HS-27A (cell line): ENCODE measurements at places on chromosomes 1 and 21.

GRCh38 chr1:34369701-34370455, 193.2 kb downstream of the C1orf94 start:
- no peak for DNase-seq

DNA sequence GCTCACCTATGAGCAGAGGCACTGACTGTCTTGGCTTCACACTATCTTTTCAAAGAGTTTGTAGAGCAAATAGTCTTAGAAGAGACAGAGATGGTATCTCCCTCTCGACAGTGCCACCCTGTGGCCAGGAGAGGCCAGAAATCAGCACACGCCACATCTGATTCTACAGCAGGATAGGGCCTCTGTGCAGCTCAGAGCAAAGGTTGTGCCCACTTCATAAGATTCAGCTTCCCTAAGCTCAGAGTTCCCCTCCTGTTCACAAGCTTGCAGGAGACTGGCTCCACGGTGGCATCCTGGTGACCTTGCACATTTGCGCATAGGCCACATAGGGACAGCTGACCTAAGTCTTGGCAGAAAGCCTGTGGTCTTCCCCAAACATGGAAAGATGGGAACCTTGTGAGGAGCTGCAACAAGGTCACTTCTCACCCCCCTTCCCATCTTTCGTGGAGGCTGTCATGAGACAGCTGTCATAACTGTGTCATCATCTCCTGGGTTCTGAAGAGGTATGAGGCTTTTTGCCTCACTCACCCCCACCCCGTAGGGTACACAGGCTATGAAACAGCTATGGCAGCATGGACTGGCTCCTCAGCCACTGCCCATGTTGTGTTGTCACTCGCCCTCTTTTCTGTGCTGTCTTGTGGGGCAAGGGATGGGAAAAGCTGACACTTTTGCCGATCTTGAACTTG, 3.0 kb downstream of the ITLN2 start:
- DNase-seq: no peak

- no peak for DNase-seq
Observed at GRCh38 chr21:43890042-43890441, 25.0 kb downstream of the AGPAT3 start.

DNA sequence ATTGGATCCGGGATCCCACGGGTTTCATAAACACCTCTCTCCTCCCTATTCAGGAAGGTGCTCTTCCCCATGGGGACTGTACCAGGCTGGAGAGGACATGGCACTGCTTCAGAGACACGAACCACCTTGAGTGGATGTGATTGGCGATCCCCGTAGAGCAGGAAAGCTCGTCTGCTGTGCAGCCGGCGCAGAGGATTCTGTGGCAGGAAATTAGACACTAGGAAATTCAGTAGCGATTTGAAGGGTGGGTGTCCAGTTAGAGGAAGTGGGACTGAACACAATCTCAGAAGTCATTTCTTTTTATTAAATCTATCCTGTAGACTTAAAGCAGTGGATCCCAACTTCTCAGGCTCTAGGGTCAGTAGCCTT, 767 bp downstream of the PDIK1L start:
- no peak for DNase-seq

- DNase-seq: no peak
Observed at GRCh38 chr1:85356130-85356529, 79.7 kb upstream of the BCL10 start.

GRCh38 chr1:47593598-47594285, 155.9 kb downstream of the FOXD2 start:
- no peak for DNase-seq

- DNase-seq: no peak
Observed at GRCh38 chr21:34877485-34878128, 171.5 kb downstream of the RUNX1 start.

DNA sequence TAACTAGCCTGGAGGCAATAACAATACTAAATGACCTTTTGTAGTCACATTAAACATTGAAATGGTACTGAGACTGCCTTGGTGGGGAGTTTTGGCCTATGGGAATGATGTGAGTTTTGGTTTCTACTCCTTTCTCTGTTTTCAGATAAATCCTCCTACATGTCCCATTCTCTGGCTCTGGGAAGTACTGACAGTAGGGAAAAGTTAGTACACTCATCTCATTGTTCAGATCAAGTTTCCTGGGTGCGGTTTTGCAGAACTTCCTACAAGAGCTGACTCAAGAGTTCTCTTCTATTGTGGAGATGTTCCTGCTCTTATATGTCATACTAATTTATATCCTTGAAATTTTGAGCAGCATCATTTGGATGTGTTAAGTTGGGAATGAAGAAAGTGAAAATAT, 74.2 kb upstream of the MACF1 start:
- DNase-seq: no peak

- DNase-seq: no peak
Observed at GRCh38 chr1:46830665-46831322, 31.9 kb downstream of the CYP4B1 start.

- no peak for DNase-seq
Observed at GRCh38 chr1:107357376-107357775, 216.5 kb downstream of the NTNG1 start.

DNA sequence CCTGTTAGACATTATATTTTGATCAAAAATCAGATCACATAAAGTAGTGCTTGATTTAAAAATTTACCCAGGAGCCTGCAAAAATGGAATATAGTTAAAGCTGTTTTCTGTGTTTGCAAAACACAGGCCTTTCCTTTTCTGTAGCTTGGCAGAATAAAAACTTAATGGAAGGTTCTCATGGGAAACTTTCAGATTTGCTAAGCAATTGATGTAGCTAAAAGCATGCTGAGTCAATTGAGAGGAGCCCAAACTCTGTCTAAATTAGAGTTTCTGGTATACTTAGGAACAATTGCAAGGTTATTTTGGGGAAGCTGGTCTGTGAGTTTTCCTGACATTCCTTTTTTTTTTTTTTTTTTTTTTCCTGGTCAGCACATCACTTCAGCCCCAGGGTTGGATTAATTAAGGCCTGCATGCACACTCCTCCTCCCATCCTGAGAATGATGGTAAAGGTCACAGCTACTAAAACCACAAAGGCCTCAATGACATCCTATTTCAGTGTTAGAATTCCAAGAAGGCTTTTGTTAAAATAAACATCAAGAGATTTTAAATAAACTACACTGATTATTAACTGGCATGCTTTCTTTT, 608.7 kb downstream of the PLPP3 start:
- DNase-seq: no peak

GRCh38 chr1:35261412-35262120, 6.9 kb upstream of the ZMYM4 start:
- no peak for DNase-seq

DNA sequence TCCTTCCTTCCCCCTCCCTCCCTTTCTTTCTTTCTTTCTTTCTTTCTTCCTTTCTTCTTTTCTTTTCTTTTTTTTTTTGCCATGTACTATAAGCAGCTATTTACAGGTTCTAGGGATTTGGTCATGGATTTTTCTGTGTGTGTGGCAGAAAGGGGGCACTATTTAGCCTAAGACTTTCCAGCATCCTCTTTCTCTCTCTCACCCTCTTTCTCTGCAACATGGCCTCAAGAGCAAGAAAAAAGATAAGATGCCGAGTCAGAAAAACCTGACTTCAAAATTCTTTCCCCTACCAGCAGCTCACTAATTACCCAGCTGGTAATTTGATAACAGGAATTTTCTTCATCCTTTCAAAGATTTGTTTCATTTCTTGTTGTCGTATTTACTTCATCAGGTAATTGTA, 458.3 kb upstream of the ADAMTS5 start:
- peak; percentile 57 for DNase-seq

DNA sequence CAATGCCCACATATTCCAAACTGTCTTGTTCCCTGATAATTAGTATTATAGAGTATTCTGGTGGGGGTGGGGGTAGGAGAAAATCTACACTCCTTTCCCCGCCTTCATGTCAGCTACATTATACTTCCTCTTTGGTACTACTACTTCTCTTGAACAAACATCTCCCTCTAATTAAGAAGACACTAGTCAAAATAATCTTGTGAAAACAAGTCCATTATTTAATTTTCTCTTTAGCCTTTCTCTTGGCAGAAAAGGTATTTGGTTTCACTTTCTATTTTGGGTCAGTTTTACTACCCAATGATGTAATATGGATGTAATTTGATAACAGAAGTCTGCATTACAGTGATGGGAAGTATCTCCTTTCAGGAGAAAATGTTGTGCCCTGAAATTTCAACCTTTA, 22.5 kb downstream of the NTMT2 start:
- no peak for DNase-seq

- DNase-seq: no peak
Observed at GRCh38 chr1:117843791-117844190, 85.6 kb downstream of the GDAP2 start.

DNA sequence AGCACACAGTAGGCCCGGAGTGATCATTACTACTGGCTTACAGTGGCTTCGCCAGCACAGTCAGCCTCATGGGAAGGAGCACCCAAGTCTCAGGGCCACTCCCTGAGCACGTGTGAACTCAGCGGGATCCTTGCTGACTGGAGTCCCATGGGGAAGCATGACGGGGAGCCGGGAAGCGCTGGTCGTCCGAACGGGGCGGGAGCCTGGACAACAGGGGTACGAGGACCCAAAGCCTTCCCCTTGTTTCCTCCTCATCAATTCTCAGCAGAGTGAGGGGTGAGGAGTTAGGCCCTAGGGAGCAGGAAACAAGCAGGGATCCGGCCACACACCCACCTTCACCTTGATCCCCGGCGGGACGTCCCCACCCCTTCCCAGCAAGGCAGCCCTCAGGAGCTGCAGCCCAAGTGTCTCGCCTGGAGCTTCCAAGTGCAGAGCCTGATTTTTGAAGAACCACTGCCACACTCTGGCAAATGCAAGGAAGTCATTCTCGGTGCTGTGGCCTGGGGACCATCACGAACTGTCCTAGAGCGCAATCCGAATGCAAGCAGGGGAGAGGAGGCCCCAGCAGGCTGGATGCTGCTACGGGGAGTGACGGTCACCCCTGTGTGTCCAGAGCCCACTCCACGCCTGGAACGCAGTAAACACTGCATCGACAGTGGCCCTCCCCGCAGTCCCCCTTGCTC, 35.5 kb downstream of the TOMM20 start:
- no peak for DNase-seq

GRCh38 chr1:116218922-116219321, 107.7 kb downstream of the MAB21L3 start:
- DNase-seq: no peak

GRCh38 chr1:176847052-176847451, 317.5 kb downstream of the ASTN1 start:
- no peak for DNase-seq

- no peak for DNase-seq
Observed at GRCh38 chr1:109963864-109964263, 20.7 kb upstream of the AHCYL1 start.

- no peak for DNase-seq
Observed at GRCh38 chr1:9670085-9670484, 18.6 kb downstream of the PIK3CD start.

- DNase-seq: no peak
Observed at GRCh38 chr1:208357644-208358507, 113.7 kb upstream of the PLXNA2 start.

- DNase-seq: no peak
Observed at GRCh38 chr1:234729561-234730474, 119.8 kb upstream of the IRF2BP2 start.

DNA sequence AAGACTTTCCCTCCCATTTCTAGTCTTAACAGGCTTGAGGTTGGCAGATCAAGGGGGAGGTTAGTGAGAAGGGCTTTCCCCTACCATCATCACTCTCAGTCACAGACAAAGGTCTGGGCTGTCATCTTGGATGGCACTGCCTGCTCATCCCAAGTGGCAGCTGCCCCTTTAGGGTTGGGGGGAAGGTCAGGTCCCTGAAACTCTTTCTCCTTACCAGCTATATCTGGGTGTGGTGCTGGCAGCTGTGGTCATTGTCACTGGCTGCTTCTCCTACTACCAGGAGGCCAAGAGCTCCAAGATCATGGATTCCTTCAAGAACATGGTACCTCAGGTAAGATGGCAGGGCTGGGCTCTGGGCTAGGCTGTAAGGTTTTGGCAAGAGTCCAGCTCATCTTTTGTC, 8.2 kb downstream of the ATP1A2 start:
- DNase-seq: no peak

GRCh38 chr21:34905218-34905537, 143.9 kb downstream of the RUNX1 start:
- DNase-seq: no peak

- no peak for DNase-seq
Observed at GRCh38 chr1:76477156-76477555, 390.1 kb upstream of the ST6GALNAC5 start.

DNA sequence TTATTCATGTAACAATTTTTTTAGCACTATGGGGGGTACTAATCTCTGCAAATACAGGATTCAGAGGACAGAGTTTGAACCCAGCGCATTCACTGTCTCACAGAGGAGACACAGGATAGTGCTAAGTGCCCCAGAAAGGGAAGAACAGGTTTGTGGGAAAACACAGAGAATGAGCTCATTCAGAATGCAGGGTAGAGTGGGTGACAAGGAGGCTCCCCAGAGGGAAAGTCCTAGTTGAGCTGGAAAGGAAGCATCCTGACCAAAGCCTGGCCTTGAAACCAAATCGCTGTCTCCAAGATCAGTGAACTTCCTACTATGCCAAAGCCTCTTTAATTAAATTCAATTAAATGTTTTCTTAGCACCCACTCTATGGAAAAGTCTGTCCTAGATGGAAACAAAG, 19.0 kb upstream of the RGS2 start:
- DNase-seq: no peak

DNA sequence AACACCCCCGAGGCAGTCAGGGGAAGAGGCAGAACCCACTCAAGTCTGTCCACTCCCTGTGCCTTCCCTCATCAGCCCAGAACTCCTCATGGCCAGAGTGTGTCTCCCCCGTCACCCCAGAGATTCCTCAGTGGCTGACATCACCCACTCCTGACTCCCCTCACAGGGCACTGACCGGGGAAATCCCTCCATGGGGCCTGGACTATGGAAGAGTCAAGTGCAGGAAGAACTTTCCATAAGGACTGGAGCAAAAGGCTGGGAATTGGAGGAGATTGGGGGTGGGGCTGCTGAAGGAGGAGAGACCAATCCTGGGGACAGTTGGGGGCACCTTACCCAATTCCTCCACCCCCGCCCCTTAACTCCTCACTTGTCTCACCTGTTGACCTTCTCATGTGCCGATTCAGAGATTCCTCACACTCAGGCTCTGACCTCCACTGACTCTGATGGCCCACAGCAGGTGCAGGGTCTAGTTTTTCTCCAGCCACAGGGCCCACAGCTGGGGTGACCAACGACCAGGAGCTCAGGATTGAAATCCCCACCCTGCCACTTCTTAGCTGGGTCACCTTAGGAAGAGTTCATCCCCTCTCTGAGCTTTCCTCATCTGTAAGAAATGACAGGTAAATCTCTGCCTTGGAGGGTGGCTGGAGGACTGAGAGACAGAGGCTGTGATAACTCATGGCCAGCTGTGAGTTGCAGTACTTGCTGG, 481 bp upstream of the EXTL1 start:
- no peak for DNase-seq

- DNase-seq: no peak
Observed at GRCh38 chr1:161382214-161383019, 14.7 kb upstream of the CFAP126 start.

- no peak for DNase-seq
Observed at GRCh38 chr1:221761354-221762002, 19.6 kb upstream of the DUSP10 start.
